Activated CD4-positive, alpha-beta T cell treated with anti-CD3 and anti-CD28 coated beads for 4 hours (primary cell): ENCODE measurements at places on chromosomes 6 and 20.

DNA sequence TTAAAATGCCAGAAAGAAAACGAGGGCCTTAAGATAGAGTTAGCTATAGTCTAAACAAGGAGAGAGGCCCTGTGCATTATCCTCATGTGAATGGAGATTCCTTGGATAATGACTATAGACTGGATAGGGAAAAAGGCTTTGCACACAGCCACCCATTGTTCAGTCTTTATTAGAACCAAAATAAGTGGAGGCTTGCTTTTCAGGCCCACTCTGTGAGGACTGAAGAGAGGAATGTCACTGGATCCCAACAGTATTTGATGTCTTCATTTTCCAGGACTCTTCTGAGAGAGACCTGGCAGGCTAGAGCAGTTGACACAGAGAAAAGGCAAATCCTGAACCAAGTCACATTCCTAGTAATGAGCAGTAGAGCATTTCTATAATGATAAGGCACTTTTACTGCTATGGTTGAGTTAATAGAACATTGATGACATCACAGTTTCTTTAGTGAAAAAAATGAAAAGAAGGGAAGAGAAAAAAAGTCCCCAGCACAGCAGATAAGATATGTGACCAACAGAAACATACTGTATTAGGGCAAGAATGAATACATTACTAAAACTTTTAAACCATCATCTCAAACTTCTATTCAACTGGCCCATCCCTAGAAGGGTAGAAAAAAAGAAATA is 315.1 kb downstream of the EPHA7 start:
- DNase-seq: no peak

DNA sequence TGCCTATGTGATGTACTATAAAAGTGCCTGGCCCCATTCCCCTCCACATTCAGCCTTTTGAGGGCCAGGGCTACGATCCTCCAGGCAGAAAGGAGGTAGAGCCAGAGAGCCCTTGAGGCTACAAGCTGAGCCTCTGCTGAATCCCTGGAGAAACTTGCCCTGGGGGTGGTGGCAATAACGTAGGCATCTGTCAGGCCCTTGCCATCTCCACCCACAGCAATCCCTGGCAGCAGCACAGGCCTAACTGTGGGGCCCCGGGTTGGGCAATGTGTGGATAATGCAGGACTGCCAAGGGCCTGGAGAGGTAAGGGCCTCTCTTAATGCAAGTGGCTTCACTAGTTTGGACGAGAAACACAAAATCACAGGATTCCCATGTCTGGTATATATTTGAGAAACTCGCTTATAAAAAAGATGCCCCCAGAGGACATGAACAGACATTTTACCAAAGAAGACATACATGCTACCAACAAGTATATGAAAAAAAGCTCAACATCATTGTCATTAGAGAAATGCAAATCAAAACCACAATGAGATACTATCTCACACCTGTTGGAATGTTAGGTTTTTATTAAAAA is 99.0 kb downstream of the QRSL1 start:
- no peak for DNase-seq

GRCh38 chr6:43444036-43444435 is 11.3 kb downstream of the DLK2 start:
- no peak for DNase-seq

DNA sequence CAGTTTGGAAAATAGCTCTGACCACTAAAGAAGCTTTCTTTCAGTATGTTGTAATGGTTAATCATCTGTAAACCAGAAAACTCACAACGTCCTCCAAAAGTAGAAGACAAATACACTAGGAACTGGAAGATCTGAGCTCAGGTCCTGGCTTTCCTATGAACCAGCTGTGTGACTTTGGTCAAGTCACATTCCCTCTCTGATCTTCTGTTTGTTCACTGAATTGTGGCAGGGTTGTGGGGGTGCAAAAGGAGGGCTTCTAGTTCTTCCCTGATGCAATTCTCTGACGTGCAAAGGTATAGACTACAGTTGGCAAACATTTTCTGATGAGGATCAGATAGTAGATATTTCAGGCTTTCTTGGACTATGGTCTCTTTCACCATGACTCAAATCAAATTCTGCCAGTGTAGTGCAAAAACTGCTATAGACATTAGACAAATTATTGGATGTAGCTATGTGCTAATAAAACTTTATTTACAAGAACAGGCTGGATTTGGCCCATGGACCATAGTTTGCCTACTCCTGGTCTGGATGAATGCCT is 44.9 kb downstream of the ATXN1 start:
- DNase-seq: no peak

DNA sequence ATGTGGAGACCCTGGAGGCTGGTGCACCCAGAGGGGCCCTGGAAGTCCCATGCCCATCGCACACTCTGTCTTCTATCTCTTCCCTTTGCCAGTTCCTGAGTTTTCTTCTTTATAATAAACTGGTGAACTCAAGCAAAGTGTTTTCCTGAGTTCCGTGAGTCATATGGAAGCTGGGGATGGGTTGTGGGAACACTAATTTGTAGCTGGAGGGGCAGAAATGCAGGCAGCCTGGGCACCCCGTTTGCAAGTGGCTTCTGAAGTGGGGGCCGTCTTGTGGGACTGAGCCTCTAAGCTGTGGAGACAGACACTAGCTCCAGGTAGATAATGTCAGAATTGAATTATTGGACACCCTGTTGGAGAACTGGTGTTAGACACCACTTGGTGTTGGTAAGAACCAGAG is 3.2 kb upstream of the PPP1R3G start:
- DNase-seq: no peak

DNA sequence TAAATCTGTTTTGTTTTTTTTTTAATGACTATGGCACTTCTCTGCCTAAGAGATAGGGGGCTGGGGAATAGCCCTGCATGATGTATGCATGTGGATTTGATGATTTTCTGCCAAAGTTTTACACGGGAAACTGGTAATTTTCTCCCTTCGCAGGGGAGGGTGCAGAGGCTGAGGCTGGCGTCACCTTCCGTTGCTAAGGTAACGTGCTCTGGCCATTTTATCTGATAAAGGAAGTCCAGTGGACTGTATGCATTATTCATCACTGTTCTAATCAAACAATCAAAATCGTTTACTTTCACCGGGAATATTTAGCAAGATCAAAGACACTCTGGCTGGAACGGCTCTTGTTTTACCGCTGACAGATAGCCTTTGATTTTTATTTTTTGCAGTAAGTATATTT is 789 bp downstream of the PHACTR1 start:
- DNase-seq: no peak

GRCh38 chr20:24353135-24353690 is 116.2 kb upstream of the SYNDIG1 start:
- DNase-seq: no peak

DNA sequence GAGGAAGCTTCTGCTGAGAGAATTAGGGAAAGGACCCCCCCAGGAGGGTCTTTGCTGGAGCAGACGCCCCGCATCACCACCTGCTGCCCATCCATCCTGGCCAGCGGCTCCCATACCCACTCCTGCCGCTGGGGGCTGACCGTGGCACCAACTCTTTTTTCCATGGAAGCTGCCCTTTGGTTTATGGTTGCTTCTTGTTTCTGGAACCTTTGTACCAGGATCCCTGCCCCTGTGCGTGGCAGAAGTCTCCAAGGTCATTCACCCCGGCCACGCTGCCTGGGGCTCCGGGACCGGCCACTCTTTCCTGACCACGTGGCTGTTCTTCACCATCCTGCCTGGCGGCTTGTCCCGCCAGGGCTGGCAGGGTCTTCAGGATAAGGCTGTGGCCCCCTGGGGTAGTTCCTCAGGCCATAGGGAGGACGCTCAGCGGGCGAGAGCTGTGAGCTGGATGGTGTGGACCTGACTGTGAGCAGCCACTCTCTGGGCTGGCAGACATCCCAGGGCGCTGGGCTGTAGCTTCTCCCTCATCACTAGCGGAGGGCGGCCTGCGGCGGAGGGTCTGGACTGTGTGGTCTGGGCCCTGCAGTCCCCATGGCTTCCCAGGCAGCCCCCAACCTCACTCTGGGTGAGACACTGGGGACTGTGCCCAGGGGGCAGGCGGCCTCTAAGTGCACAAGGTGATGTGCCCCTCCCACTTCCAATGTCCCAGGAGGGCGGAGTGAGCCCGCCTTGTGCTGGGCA is 22.8 kb upstream of the RBBP8NL start:
- DNase-seq: no peak

- DNase-seq: no peak
These were observed 29.8 kb downstream of the APCDD1L start for GRCh38 chr20:58485393-58485792.

- no peak for DNase-seq
These were observed 193.1 kb downstream of the NRN1 start for GRCh38 chr6:5813625-5814027.

GRCh38 chr6:95847061-95847460 is 168.7 kb upstream of the FUT9 start:
- DNase-seq: no peak

DNA sequence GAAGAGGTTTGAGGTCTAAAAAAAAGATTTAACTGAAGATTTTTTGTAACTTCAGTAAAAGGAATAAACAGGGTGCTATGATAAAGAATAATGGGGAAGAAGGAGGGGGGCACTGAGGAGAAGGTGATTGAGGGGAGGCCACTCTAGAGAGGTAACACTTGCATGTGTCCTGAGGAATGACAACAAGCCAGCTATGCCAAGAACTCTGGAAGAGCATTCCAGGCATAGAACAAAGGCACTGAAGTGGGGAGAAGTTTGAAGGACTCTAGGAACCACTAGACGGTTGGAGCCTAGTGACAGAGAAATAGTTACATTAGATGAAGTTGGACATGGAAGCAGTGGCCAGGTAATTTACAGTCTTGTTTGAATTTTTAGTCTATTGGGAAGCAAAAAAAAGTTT is 10.8 kb upstream of the SF3B5 start:
- no peak for DNase-seq

- DNase-seq: no peak
These were observed 147.4 kb upstream of the PRND start for GRCh38 chr20:4574356-4574690.

- no peak for DNase-seq
These were observed 158.0 kb downstream of the DST start for GRCh38 chr6:56484669-56485068.
